Fibroblast of the conjunctiva (primary cell): ENCODE measurements at places on chromosomes 6 and 20.

DNA sequence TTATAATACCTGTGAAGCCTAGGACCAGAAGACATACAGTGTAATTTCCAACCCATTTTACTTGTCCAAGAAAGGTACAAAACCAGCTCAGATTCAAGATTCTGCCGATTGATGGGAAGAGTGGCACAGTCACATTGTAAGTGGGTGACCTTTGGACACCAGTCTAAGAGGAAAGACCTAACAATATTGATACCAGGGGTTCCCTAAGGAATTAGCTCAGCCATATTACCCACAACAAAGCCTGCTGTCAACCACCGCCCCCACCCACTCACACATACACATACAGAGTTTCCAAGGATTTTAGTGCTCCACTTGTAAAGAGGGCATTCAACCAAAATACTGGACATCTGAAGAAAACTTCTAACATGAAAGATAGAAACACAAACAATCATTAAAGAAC is 27.9 kb upstream of the TMEM181 start:
- no peak for DNase-seq

DNA sequence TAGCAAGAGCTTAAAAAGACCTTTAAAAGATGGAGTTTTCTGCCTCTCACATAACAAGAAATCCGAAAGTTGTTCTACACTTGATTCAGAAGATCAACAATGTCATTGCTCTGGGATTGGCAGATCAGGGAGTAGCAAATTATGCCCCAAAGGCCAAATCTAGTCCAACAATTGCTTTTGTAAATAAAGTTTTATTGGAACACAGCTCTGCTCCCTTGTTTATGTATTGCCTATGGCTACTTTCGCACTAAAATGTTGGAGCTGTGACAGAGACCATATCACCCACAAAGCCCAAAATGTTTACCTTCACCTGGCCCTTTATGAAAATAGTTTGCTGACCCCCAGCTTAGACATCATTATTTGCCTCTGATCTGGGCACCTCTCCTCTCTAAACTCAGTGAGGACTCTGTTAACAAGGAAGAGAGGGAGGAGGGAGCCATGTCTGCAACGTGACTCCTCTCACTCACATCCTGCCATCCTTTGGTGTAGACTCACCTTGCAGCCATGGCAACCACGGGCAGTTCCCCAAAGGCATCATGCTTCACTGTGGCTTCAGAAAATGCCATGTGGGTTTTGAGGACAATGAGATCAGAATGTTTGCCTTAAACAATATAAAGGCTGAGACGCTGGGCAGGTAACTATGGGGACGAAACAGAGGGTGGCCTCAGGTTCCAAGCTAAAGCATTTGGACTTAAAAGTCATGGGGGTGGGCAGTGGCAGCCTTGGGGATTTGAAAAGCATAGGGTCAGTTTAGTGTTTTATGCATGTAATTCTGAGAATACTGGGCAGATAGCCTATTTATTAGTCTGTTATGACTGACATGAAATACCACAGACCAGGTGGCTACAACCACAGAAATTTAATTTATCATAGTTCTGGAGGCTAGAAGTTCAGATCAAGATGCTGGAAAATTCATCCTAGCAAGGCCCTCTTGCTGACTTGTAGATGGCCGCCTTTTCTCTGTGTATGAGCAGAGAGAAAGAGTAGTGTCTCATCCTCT is 149.7 kb upstream of the TNFAIP3 start:
- no peak for DNase-seq

- DNase-seq: no peak
These were observed 197.5 kb downstream of the ISM1 start for GRCh38 chr20:13418263-13419229.

DNA sequence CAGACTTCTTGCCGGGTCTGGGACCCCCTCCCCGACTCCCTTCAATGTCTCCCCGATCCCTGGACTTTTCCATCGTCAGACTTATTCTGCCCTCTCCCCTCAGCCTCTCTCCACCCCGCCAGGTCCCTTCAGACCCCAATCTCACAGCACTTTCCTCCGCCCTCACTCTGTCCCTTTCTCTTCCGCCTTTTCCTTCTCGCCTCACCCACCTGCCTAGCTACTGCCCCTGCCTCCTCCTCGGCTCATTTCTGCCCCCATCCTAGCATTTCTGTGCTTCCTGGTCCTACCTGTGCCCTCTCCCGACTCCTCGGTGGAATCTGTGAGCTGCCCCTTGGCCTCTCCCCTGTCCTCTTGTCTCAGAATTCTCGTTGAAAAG is 616 bp downstream of the CHMP4B start:
- no peak for DNase-seq

- no peak for DNase-seq
These were observed 11.3 kb upstream of the ADGB start for GRCh38 chr6:146587459-146587858.

DNA sequence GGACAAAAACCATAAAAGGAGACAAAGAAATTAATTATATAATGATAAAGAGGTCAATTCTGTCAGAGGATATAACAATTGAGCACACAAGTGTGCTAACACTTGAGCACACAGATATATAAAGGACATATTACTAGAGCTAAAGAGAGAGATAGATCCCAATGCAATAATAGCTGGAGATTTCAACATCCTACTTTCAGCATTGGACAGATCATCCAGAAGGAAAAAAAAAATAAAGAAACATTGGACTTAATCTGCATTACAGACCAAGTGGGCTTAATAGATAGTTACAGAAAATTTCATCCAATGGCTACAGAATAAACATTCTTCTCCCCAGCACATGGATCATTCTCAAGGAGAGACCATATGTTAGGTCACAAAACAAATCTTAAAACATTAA is 9.9 kb downstream of the VNN1 start:
- DNase-seq: no peak

GRCh38 chr6:8536122-8536521 is 100.8 kb upstream of the SLC35B3 start:
- no peak for DNase-seq
